ENCODE measurements at places on chromosomes 2 and 18.

DNA sequence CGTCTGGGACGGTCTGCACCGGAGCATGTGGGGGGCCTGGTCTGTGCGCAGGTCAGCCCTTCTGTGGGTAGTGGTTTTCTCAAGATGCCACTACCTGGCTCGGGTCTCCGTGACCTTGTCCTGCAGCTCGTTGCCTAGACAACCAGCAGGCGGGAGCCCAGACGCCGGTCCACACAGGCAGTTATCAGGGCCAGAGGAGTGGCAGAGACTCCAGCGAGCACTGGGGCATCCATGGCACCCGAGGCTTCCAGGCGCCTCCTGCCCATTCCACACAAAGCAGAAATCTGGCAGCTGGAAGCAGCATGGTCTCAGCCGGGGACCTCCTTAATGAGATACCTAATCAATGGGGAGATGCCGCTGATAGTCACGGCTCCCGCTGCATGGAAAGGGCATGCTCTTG is 156.1 kb downstream of the FAM210A start:
- DNase-seq: peak; percentile 89

DNA sequence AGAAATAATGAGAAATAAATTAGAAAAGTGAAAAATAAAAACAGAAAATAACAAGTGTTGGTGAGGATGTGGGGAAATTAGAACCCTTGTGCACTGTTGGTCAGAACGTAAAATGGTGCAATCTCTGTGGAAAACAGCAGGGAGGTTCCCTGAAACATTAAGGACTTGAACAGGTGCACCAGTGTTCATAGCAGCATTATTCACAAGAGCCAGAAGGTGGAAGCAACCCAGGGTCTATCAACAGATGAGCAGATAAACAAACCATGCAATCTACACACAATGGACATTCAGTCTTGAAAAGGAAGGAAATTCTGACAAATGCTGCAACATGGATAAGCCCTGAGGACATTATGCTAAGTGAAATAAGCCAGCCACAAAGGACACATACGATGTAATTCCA is 58.2 kb upstream of the TFCP2L1 start:
- DNase-seq: no peak

GRCh38 chr2:174365571-174365970 is 30.0 kb upstream of the SCRN3 start:
- no peak for DNase-seq

- DNase-seq: no peak
Observed at GRCh38 chr2:29841386-29842004, 79.9 kb downstream of the ALK start.

DNA sequence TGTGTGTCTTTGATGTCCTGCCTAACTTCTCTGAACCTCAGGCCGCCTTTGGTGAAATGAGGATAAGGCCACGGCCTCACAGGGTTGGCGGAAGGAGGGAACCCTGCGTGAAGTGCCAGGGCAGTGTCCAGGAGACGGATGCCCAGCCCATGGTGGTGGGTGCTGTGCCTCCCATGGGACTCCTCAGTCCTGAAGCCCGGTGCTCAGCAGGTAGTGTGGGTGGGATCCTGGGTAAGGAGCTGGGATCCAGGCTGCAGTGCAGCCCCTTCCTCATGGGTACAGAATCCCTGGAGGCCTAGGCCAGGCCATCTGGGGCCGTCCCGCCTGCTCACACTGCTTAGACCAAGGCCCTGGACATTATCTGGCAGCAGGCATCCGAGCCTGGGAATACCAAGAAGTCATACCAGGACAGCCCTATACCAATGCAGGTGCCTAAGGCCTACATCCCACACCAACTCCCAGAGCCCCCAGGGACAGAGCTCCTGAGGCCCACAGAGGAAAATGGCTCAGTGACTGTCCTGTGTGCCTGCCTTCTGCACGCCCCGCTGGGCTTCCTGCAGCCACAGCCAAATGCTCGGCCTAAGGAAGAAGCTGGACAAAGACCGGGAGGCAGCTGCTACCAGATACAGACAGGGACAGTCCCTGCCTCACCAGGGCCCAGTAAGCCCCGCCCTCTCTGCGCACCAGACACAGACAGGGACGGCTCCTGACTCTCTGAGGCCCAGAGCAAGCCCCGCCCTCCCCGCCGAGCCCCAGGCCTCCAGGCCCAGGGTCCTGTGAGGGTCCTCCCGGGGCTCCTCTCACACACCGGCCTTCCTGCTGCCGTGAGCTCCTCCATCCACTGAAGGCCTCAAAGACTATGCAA is 78.0 kb downstream of the NDUFA10 start:
- no peak for DNase-seq

Data from islet precursor cell (in vitro differentiated cells).